Activated CD4-positive, alpha-beta T cell treated with anti-CD3 and anti-CD28 coated beads for 4 hours (primary cell): ENCODE measurements at places on chromosomes 6 and 20.

DNA sequence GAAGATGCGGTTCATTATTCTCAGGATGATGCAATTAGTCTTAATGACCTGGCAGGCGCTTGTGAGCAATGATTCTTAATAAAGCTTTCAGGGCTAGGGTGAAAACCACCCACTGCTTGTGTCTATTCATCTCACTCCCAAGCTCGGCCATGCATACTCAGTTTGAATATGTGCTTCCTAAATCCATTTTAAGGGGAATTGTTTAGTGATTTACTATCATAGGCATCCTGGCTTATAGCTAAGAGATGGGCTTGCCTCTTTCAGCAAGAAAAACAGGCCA, 141.1 kb upstream of the SLC24A3 start:
- DNase-seq: no peak

DNA sequence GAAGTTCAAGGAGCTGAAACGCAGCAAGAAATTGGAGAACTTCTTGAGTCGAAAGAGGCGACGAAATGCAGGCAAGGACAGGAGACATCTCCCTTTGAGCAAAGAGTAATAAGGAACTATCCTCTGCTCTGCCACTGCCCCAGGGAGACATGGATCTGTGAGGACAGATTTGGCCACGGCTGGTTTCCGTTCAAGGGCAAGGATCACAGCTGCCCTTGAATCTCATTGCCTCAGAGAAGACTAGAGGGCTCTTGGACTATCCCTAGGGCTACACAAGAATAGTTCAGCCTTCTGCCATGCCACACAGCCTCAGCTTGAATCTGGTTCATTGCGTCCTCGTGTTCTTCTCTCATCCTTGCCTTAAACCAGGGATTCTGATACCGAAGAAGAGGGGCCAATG, 7.7 kb downstream of the RRP36 start:
- no peak for DNase-seq

DNA sequence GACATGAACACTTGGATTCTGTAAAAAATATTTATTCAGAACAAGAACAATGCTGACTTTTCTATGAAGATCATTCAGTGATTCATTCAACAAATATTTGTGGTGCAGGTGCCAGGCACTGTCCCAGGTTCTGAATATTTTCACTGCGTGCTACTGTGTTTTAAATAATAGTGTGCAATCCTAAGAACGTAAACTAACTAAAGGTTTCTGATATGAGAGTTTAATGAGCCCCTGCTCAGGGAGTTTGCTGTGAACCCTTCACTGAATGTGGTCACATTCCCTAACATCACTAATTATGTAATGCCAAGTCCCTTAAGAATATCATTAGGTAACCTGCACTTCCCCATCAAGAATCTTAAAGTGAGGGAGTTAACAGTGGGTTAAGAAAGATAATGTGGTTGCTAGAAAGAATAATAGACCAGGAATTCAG, 1.7 kb upstream of the TMEM170B start:
- DNase-seq: no peak

GRCh38 chr20:956330-956951, 40.3 kb upstream of the ANGPT4 start:
- DNase-seq: peak; percentile 68

DNA sequence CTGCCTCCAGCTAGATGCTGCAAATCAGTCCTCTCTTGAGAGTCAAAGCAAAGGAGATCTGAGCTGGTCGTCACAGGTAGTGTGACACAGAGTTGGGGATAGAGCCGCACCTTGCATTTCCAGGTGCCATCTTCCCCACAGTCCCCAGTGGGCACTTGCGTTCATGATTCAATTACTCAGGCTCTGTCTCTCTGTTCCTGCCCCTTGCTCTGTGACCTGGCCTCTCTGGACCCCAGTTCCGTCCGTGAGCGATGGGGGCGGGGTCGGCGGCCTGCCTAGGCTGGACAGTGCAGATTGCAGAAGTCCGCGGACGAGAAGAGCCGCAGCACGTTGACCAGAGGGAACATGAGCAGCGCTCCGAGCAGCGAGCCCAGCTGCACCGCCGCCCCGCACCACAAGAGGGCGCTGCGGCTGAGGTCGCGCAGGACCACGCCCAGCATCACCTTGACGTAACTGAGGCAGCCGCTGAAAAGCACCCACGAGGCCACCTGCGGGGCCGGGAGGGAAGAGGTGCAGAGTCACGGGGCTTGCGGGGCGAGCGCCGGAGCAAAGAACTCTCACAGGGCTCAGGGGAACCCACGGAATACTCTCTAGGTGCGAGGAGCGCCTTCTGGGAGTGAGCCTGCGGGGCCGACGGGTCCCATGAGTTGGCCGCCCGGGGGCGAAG, 7.4 kb downstream of the SLC52A3 start:
- DNase-seq: no peak

DNA sequence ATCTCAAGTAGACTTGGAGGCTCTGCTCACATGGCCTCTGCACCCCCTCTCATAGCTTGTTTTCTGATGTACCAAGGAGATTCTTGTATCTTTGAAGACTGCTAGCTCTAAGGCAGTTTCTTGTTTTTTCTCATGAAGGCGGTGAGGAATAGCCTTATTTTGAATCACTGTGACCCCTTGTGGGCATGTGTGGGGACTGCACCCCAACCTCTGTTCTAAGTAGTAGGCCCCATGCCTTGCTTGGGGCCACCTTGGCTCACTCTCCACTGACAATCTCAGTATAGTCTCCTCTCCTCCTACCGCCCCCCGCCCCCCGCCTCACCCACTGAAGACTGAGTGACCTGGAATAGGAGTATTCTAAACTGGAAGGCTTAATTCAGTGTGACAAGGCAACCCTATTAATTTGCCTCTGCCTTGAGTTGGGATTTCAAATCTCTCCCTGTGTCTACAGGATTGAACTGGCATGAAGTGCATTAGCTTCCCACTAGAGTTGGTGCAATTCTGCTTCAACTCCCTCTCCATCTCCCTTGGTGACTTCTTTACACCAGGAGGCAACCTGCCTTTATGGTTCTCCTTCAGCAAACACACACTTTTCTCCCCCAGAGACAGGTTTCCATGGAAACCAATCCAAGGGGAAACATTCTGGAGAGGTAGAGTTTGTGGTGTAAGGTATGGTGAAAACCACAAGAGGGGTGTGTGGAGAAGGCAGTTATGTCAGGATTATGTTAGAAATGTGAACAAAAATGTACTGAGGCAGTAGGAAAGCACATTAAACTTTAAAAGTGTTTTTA, 75.4 kb upstream of the ECI2 start:
- DNase-seq: peak; percentile 37

DNA sequence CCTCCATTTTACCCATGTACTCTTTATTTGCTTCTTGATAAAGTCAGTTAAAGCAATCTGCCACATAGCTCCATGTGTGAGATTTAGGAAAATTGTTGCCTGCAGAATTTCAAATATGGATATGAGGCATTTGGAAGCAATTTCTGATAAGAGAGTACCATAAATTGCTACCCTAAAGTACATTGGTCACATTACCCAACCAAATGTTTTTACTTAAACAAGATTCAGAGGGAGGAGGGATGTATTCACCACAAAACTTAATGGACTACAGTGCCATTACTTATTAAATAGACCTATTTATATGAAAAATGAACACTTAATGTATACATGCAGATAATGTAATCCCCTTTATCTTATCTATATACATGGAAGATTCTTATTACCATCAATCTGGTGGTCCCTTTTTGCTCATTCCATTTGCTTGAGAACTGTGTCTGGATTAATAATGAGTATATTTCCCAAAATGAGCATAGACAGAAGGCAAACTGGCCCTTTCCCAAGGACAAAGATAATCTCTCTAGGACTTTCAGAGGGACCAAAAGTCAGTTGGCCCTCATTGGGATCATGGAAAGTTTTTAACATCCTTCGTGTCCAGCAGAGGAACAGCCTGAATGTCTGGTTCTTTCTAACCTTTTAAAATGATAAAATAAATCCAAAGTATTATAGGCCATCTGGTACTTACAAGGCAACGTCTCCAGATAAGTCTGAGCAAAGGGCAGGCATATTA, 526.4 kb downstream of the CBLN4 start:
- DNase-seq: no peak

DNA sequence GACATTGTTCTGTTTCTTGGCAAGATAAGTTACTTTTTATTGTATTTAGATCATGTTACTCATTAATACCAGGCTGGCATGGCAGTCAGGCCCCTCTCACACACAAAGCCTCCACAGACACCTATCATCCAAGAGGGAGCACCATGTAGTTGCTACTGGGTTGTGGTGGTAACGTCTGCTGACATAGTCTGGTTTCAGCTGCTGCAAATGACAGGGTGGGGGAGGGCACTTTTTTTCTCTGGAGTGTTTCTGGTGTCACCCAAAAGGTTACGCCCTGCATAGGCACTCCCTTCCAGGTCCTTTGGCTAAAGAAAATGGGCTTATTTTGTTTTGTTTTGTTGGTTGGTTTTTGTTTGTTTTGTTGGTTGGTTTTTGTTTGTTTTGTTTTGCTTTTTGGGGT, 236.4 kb upstream of the RIMS1 start:
- no peak for DNase-seq

DNA sequence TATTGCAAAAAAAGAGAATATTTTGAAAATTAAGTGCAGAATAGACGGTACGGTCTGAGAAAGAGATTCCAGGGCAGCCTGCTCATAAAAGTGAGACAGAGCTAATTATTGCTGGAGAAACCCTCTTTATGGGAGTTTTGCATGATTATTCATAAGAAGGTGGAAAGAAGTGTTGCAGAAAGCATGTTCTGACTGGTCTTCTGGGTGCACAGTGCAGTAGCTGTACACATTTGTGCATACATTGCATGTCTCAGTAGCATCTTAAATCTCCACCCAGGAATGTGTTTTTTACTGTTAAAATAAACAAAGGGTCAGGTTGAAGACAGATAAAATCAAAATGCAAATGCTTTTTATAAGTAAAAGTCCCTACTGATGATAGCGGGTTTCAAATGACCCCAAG, 1813.6 kb upstream of the DEFB115 start:
- DNase-seq: no peak

DNA sequence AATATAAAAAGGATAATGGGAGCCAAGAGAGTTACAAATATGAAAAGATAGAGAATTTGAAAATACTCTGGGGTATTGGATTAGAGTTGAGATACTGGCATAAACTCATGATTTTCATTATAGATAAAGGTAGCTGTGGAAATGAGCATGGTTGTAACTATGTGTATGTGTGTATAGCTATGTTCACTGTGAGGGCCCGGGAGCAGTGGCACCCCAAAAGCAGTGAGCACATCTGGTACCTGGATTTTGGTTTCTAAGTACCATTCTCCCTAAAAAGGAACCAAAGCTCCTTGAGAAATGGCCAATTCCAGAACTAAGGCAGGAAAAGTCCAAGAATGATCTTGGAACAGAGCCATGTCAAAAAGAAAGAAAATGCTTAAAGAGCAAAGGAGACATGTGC, 202.4 kb upstream of the QKI start:
- DNase-seq: no peak

DNA sequence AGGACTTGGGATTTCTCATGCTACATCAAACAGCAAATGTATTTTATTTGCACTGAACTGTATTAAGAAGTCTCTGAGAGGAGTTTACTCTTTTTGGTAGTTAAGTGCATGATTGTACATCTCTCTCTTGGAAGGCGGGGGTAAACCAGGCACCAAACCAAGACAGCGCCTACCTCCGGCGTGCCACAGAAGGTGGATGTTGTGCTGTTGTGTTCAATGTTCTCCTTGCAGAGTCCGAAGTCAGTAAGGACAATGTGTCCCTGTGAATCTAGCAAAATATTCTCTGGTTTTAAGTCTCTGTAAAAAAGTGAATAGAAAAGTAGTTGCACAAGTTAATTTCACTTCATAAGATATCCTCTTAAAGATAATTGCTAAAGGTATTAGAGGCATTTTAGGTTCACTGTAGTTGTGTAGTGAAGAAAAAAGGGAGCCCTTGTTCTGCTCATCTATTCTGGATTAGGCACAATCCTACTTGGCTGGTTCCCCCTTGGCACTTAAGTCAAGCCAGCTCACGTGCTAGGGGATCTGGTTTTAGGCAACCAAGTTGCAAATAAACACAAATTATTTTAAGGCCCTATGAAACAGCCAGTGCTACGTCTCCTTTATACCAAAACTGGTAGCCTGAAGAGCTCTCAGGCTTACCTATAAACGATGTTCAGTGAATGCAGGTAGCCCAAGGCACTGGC, 119.7 kb upstream of the SLC2A12 start:
- no peak for DNase-seq

- no peak for DNase-seq
These were observed 359.2 kb downstream of the GJA1 start for GRCh38 chr6:121794630-121795029.

DNA sequence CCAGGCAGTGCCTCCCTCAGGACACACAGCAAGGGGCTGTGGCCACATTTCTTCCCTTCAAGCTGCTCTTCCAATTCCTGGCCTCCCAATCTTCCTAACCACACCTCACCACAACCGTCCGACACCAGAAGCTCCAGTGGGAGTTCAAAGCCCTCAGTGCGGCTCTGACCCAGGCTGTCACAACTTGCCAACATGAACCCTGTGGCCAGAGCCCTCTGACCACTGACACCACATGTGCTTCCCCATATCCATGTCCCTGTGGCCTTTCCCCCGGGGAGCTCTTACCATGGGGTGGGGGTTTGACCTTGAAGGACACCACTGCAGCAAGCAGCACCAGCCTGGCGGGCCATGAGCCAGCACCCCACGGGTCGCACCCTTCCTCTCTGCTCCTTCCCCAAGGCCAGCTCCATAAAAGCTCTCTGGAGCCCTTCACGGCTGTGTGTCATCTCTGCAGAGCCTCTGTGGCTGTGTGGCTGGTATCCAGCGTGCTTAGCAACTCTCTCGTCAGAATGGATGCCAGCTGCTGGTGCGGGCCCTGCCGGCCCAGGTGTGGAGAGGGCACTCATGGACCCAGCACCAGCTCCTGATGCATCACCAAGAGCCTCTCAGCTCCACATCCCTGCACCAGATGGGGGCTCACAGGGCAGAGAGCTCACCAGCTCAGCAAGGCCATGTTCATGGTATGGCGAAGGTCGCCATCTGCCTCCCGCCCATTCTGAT, 106.1 kb downstream of the PSMB1 start:
- DNase-seq: no peak

DNA sequence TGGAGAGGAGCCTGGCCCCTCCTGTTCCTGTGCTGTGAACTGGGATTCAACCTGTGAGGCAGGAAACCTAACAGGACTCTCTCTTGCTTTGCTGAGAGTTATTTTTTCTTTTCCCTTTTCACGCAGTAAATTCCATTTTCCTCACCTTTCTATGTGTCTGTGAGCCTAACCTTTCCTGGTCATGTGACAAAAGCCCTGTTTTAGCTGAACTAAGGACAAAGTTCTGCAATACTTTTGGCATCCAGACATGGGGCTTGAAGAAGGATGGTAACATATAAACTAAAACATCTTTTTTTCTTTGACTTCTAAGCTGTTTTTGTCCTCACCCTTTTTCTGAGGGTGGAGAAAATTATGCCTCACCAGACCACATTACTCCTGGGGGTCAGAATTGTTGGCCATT, 368.5 kb downstream of the HTR1B start:
- no peak for DNase-seq

- no peak for DNase-seq
These were observed 215.1 kb upstream of the TBX18 start for GRCh38 chr6:84979541-84979940.
